ENCODE measurements at places on chromosomes 6 and 20.

GRCh38 chr20:8352486-8352885 is 220.4 kb downstream of the PLCB1 start:
- DNase-seq, result no peak

GRCh38 chr6:23179994-23180393 is 610.6 kb downstream of the HDGFL1 start:
- no peak for DNase-seq

DNA sequence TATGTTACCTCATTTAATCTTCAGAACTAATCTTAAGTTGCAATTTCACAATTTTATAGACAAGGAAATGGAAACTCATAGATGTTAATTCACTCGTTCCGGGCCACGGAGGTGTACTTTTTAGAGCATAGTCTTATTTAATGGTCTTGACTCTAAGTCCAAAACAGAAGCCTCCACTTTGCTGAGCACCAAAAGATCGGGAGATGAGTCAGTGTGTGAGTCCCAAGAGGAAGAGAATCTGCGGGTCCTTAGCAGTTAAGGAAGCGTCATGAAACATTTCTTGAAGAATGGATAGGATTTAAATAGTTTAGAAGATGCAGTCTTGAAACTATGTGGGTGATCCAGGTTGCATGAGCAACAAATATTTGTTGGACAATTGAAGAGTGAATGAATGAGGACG is 231.8 kb upstream of the QKI start:
- DNase-seq, result no peak

DNA sequence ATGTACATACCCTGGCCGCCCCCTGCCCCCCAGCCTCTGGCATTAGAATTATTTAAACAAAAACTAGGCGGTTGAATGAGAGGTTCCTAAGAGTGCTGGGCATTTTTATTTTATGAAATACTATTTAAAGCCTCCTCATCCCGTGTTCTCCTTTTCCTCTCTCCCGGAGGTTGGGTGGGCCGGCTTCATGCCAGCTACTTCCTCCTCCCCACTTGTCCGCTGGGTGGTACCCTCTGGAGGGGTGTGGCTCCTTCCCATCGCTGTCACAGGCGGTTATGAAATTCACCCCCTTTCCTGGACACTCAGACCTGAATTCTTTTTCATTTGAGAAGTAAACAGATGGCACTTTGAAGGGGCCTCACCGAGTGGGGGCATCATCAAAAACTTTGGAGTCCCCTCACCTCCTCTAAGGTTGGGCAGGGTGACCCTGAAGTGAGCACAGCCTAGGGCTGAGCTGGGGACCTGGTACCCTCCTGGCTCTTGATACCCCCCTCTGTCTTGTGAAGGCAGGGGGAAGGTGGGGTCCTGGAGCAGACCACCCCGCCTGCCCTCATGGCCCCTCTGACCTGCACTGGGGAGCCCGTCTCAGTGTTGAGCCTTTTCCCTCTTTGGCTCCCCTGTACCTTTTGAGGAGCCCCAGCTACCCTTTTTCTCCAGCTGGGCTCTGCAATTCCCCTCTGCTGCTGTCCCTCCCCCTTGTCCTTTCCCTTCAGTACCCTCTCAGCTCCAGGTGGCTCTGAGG is 7.6 kb downstream of the CDKN1A start:
- no peak for DNase-seq

DNA sequence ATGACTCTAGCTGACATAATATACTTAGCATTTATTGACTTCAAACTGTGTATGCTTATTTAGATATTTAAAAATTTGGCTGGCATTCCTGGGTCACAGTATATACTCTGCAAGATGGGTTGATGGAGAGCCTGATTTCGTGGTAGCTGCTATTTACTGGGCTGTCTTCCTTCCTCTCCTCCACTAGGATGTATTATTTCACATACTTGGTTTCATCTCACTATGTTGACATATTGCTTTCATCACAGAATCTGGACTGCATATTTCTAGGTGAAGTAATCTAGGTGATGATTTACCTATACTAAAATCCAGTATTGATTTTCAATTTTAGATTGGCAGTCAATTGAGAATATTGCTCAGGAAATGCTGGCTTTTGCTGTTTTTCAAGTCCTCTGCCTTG is 15.7 kb downstream of the AFDN start:
- no peak for DNase-seq

DNA sequence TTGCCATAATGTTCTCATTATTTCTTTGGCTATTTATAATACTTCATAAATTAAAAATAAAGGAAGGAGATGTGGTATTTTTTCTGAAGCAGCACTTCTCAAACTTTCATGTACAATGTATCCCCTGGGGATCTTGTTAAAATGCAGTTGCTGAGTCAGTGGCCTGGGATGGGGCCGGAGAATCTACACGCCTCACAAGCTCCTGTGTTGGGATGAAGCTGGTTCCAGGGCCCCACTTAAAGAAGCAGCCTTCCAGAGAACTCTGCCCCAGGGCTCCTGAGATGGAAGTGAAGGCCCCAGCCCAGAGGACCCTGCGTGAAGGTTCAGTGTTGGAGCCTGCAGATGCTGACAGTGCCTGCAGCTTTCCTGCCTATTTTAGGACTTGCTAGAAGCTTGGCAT is 40.1 kb upstream of the SLC23A2 start:
- no peak for DNase-seq

DNA sequence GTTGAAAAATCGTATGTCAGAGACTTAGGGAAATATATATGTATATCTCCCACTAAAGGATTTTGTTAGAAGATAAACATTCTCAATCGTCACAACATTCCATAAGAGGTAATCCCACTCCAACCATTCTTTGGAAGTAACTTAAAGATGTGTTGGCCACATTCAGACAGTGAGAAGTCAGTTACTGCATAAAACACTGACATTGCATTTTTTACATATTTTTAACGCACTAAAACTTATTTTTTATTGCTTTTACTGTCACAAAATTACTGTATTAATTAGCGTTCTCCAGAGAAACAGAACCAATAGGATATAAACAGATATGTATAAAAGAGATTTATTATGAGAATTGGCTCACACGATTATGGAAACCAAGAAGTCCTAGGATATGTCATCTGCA is 74.3 kb upstream of the VGLL2 start:
- no peak for DNase-seq

DNA sequence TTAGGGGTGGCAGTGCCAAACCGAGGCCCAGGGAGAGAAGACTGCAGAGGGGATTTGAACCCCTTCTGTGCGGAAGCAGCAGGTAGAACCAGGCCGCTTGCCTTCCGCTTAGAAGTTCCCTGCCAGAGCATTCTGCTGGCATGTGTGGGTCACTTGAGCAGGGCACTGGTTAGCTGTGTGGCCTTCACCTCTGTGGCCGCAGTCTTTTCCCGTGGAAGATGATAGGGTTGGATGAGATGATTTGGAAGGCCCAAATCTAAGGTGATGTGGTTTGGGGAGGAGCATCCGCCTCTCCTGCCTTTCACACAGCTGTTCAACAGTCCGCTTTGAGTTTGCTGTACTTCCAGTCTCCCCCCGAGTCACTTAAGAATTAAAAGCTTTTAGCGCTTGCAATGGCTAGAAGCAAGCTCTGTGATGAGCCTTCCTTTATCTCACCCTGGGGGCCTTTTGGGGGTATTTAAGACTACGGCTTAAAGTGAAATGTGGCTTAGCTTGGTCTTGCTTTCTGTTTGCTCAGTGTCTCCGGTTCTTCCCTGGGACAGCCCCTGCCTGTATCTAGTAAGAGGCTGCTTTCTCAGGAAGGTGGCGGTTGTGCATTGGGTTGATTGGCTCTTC is 743 bp downstream of the CMTR1 start:
- DNase-seq, result peak; percentile 15

- no peak for DNase-seq
Measured at GRCh38 chr6:24603241-24603640, 42.8 kb downstream of the KIAA0319 start.

- DNase-seq, result no peak
Measured at GRCh38 chr6:28462401-28462800, 19.1 kb upstream of the ZSCAN23 start.

DNA sequence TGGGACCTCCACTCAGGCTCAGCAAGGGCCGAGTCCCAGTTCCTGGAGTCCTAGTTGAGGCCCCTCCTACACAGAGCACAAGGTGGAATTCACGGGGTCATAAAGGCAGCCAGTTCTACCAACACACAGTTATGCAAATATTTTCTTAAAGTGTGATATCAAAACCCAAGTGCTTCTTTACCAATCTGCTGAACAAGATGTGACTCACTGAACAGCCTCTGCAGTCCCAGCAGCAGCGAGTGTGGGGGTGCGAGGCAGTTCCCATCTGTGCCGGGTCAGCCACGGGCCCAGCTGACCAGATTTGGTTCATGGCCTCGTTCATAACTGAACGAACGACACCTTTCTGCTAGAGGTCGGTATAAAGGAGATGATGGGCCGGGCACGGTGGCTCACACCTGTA is 4.5 kb upstream of the TCEA2 start:
- no peak for DNase-seq

DNA sequence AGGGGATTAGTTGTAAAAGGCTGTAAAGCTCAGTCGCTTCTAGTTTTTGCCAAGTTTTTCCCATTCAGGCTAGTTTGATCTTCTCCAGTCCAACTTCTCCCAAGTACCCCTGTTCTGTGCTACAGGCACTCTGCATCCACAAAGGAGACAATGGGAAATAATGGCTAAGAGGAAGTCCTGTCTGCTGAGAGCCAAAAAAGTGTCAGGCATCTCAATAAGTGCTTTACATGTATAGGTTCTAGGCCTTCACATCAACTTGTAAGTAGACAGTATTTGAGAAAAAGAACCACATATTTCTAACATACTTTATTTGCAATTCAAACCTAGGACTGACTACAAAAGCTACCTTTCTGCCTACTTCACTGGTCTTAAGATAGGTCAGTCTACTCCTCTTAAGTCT is 4.9 kb downstream of the HTR1B start:
- DNase-seq, result no peak

DNA sequence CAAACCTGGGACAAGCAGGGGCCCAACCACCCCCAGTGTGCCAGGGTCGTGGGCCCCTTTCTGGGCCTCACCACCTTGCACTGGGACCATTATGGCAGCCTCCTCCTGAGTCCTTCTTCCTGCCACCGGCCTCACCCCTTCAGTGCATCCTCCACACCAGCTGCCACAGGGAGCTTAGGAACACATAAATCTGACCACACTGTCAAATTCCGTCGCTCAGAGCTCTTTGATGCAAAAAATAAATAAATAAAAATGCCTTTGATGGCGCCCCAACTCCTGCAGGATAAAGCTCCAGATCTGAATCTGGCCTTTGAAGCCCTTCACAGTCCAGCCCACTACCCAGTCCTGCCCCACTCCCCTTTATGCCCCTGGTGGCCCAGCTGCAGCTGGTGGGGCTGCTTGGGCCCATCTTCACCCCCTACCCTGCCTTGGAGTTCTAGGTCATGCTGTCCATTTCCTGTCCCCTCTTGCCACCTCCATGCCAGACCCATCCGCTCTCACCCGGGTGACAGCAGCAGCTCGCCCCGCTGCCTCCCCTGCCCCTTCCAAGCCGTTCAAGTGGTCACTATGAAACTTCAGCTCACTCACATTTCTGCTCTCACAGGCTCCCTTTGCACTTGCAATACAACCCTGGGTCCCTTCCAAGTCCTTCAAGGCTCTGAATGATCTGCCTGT is 16.0 kb downstream of the MYH7B start:
- no peak for DNase-seq

GRCh38 chr20:53157443-53158408 is 185.6 kb downstream of the TSHZ2 start:
- no peak for DNase-seq

GRCh38 chr6:109999740-110000139 is 21.6 kb downstream of the GPR6 start:
- DNase-seq, result no peak

DNA sequence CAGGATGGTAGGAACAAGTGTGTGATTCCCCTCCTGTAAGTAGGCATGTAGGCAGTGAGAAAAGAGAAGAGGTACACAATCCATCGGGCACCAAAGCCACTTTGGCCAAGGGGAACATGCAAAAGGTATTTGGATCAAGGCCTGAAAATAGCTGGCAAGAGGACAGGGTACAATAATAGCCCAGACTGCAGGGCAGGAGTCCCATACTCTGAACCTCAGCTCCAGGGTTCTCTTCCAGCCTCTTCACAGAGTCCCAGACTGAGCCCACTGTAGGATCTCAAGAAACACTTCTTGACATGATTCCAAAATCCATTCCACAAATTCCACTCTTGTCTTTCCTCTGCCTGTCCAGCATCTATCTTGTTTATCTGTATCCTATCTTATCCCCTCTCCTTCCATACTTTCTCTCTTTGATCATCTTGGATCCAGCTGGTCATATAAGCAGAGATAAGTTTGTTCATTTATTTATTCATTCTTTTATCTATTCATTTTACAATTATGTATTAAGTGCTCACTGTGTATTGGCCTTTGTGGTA is 19.7 kb downstream of the ACSS2 start:
- DNase-seq, result no peak

DNA sequence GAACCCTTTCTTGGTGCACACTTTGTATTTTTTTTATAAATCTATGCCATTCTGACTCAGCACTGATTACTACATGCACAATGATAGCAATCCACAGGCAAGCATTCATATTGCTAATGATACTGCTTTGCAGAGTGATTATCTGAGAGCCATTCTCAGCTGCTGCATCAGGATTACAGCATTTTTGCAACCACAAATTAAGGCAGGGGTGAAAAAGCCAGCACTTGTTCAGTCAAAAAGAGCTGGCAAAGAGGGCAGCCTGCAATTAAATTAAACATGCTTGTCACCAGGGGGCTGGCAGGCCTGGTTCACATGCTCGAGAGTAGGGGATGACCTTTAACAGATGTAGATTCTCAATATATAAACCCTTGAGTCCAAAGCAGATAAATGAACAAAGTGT is 40.7 kb upstream of the SLC17A4 start:
- no peak for DNase-seq

GRCh38 chr6:16239798-16240123 is 1.4 kb downstream of the GMPR start:
- no peak for DNase-seq

DNA sequence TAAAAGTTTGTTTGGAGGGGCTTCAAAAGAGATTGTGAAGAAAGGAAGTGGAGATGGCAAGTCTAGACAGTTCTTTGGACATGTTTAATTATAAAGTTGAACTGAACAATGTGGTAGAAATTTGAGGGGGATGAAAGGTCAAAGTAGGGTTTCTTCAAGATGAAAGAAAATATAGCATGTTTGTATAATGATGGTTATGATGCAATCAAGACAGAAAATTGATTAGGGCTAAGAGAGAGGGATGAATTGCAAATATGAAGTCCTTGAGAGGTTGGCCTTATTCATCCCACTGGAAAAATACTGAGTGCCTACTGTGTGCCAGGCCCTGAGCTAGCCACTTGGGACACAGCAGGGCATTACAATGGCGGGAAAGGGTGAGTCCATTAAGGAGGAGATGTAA is 37.6 kb downstream of the NHSL1 start:
- no peak for DNase-seq

GRCh38 chr20:48019496-48019895 is 234.2 kb upstream of the SULF2 start:
- DNase-seq, result no peak

DNA sequence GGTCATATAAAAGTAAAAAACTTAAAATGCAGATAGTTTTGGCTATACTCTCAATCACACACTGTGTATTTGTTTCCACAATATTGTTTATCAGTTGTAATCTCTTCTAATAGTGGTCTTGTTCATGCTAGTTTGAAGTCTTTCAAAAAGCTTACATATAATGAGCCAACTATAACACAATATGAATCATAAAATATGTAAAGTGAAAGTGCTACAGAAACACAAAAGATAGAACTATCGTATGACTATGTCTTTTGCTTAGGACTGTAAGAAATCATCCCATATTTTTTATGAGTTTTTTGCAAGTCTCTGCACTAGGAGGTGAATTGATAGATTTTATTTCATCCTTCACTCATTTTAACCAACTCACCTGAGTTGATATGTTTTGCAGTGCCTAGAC is 136.0 kb downstream of the MMUT start:
- DNase-seq, result no peak

GRCh38 chr20:24994470-24995368 is 2.2 kb upstream of the APMAP start:
- peak; percentile 82 for DNase-seq

Data from CD4-positive, alpha-beta T cell treated with Interleukin-6 at 100 ng/mL for 8 hours (primary cell).